ENCODE measurements at places on chromosomes 16 and 17.

GRCh38 chr16:81442220-81442915 is 2.2 kb upstream of the CMIP start:
- DNase-seq: no peak

GRCh38 chr16:55331648-55332185 is 7.7 kb downstream of the IRX6 start:
- DNase-seq: no peak

- no peak for DNase-seq
These were observed 24.8 kb upstream of the SLC38A7 start for GRCh38 chr16:58709333-58709732.

- DNase-seq: no peak
These were observed 7.2 kb upstream of the GPRC5C start for GRCh38 chr17:74424657-74425056.

GRCh38 chr17:7367083-7367482 is 12.1 kb downstream of the TMEM95 start:
- DNase-seq: no peak

- no peak for DNase-seq
These were observed 30.4 kb downstream of the ERN1 start for GRCh38 chr17:64099543-64099942.

DNA sequence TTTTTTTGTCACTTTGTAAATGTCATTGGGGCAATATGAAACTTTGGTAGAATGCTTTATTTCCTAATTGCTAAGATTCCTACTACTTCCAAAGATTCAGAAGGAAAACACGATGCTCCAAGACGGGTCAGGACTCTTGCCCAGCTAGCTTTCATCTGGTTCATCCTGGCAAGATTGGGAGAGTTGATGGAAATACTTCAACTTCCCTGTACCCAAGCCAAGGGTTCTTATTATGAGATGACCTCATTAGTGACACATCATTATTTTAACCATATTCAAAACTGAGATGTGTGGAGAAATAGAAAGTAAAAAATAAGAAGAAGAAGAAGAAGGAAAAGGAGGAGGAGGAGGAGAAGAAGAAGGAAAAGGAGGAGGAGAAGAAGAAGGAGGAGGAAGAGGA is 25.6 kb downstream of the SOX9 start:
- no peak for DNase-seq

- peak; percentile 53 for DNase-seq
These were observed 656 bp upstream of the KCTD13 start for GRCh38 chr16:29926711-29927052.

DNA sequence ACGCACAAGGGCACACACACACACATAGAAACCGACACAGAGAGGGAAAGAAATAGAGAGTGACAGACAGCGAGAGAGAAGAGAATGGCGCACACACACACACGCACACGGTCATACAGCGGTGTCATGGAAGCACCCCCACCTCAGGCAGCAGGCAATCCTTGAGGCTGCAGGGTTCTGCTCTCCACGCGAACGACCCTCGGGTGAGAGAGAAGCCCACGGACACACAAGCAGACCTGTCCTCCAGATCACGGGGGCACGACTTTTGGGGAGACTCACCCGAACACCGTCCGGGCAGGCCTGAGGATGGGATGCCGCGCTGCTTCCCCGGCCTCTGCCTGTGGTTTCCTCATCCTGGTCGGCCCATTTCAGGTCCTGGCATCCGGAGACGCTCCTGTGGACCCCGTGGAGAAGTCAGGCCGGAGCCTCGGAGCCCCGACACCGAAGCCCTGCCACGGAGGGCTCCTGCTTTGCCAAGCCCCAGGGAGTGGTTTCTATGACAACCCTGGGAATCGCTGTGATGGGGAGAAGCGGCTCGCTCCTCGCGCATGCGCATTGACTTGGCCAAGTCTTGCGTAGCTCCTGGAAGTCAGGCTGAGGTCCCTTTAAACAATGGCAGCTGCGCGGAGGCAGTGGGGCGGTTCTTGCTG is 118.2 kb upstream of the KCNJ18 start:
- peak; percentile 62 for DNase-seq

DNA sequence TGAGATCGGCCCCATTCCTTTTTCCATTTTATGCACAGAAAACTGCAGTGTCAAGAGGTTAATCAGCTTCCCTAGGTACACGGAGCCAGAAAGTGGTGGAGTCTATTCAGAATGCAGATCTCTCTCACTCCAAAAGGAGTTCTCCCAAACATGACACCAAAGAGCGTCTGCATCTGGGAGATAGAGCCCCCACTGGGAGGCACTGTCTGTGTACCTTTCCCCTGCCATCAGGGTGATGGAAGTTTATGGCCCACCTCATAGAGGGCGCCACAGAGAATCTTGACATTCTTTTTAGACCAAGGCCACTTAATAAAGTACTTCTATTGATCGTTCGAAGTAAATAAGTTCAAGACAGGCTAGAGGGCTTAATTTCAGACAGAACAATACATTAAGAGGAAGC is 493.7 kb upstream of the ERCC4 start:
- DNase-seq: no peak

GRCh38 chr16:87847785-87848675 is 21.3 kb downstream of the SLC7A5 start:
- DNase-seq: peak; percentile 66

GRCh38 chr17:79835953-79836509 is 3.2 kb downstream of the CBX4 start:
- DNase-seq: no peak

DNA sequence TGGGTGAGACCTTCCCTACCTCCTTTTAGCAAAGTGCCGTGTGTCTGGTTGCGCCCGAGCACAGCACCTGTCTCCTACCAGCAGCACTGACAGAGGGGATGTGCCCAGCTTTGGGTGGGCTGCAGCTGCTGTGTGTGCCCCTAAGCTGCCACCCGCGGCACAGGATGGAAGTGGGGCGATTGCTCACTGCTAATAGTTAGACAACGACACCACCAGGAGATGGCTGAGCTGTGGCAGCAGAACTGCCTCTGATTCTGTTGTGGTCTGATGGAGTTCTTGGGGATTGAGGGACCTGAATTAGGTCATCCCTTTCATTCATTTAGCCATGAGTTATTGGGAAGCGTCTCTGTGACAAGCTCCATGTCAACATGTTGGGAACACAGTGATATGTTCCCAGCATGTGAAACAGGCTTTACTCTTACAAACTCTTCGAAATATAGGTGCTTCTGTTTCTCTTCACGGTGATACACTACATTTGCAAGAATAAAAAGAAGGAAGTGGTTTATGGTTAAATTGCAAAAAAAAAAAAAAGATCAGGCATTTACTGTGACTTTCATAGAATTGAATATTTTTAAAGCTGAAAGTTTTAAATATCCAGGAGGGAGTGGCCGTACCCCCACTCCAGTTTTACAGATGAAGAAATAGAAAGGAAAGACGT is 184.4 kb downstream of the MAF start:
- DNase-seq: no peak

DNA sequence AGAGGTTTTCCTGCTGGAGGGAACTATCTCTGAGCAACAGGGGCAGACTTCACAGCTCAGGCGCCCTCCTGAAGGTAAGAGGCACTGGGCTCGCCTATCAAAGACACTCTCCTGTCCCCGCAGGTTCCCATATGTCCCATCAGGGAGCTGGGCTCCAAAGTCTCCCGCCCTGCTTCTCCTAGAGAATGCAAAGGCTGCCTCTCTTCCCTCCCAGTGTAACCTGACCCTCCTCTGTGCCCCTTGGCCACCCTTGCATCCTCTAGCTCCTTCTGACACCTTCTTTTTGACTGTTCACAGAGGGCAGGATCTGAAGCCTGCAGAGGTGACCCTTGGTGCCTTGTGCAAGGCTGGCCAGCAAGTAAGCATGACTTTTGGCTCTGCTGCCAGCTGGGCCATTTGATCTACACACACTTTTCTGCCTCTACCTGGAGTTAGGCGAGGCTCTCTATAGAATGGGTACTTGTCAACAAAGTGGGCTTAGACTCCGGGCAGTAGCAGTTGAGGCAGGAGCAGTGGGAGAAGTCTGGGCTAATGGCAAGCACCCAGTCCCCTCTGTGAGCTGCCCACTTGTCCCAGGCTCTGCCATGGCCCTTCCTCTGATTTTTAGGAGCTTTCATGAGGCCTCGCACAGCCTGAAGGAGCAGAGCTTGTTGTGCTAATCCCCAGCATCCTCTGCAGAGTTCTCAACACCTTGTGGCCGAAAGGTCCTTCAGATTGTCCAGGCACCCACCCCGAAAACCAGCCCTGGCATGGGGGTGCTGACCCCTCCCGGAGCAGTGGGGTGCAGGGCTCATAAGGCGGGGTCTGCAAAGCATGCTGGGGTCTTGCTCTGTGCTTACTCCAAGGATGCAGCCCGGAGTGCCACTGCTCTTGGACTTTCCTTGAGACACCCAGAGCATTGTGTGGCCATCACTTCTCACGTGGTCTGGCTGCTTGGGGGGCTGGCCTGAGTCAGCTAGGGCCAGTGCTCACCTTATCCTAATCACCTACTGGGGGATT is 122.9 kb downstream of the METRNL start:
- peak; percentile 44 for DNase-seq

DNA sequence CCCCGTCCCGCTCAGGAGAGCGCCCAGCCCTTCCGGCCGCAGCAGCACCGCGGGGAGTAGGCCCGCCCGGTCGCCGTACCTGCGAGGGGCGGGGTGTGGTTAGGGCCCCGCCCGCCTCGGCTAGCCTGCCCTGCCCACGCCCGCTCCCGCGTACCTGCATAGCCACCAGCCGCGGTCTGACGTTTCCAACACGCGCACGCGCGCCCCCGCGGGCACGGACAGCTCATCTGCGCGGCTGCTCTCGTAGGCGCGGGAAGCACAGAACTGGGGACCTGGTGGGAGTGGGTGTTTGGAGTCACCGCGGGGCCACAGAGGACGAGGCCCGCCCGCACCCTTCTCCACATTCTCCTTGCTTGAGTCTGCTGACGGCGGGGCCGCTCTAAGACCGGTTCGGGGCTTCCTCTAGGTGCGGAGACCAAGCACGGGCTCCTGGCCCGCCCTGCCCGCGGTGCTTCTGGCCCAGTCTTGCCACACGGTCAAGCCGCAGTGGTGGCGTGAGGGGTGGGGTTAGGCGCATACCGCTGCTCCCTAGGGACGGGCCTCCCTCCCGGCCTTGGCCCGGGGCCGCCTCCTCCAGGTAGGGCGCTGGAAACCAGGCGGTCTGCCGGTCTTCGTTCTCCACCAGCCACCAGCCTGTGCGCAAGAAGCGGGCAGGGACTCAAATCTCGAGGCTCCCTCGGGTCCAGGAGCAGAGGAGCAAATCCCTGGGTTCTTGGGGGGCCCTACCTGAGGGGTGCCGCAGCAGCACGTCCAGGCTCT is 1.8 kb downstream of the NOXO1 start:
- peak; percentile 96 for DNase-seq

DNA sequence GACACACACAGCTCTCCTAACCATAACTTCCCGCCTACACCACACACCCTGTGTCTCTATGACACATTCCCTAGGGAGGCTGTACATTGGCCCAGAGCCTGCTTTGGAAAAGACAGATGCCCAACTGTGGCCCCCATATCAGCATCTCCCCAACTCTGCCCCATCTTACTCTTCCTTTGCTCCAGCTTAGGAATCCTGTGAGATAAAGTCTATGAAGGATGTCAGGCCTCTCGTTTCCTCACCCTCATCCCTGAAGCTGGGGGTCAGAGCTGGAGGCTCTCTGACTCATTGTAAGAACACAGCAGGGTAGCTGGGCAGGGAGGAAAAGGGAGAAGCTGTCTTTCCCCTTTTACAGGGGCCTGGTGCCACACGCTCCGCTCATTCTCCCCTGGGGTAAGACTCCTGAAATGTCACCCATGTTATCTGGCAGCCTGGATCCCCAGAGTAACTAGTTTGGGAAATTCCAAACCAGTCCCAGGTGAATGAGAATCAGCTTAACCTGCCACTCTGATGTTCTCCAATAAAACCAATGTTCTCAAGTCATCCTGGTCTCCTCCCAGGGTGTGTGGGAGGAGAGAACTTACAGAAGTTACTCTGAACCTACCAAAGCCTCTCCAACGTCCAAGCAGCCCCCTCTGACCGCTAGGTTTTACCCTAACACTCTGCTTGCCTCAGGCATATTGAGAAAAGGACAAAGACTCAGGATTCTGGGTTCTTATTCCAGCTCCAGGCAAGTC is 2.8 kb downstream of the RAPGEFL1 start:
- no peak for DNase-seq

- no peak for DNase-seq
These were observed 468 bp downstream of the FLYWCH2 start for GRCh38 chr16:2883458-2883908.

GRCh38 chr17:80261895-80262279 is 1.2 kb downstream of the RNF213 start:
- no peak for DNase-seq

DNA sequence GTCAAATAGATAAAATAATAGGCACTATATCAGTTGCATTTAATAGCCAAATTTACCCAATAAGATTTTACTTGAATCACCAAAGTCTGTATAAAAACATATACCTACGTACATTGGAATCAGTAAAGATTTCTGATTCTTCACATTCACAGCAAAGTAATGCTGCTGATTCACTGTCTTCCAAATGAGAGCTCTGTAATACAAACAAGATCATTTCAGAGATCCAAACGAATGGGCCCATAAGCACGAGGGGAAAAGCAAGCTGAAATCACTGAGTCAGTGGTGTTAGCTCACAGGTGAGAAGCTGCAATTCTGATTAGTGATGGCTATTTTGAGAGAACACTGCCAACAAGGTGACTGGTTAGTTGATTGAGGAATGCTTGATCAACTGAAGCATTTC is 81.3 kb downstream of the SSH2 start:
- no peak for DNase-seq

- no peak for DNase-seq
These were observed 112.1 kb upstream of the MYOCD start for GRCh38 chr17:12553625-12554024.

DNA sequence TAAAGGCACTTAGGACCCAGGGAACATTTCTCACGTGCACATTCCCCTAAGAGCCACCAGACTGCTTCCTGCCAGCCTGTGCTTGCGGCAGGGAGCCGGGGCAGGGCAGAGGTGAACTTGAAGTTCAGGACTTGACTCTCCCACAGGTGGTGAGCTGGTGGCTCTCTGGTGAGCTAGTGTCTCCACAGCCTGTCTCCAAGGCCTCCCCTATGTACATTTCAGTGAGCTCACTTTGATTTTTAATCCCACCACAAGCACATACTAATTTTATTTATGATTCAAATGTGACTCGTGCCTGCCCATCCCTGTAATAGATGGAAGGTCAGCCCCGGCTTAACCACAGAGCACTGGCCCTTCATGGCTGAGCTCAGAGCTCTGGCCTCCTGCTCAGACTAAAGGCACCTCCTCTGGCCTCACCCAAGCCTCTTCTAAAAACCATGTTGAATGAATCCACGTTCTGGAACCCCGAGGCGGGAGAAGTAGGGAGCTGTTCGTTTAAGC is 9.2 kb downstream of the SNN start:
- no peak for DNase-seq

GRCh38 chr16:28192806-28193529 is 18.8 kb downstream of the XPO6 start:
- no peak for DNase-seq

DNA sequence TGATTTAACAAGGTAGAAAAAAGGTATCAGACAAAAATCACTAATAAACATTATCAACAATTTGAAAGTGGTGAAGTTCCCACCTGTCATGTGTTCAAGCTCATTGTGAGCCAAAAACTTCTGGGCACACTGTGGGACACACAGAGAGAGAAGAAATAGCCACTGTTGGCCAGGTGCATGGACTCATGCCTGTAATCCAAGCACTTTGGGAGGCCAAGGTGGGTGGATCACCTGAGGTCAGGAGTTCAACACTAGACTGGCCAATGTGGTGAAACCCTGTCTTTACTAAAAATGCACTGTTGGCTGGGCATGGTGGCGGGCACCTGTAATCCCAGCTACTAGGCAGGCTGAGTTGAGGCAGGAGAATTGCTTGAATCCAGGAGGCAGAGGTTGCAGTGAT is 167.4 kb downstream of the TOX3 start:
- no peak for DNase-seq

Data from Peyer's patch (tissue), 4 donors.